Pancreas (tissue), 10 donors: ENCODE measurements at places on chromosomes 6 and 20. TPM values are rescaled to one million over a fixed set of nuclear protein-coding genes. Genes with fewer than 3 reads are reported as not detected.
A peak's percentile ranks its signal among the peaks of the same experiment; 100 is the strongest.

The KLHDC3 gene
- 48.5 TPM for polyA plus RNA-seq

The SDC4 gene
- polyA plus RNA-seq: 48.2 TPM

The C6orf47 gene
- 10.8 TPM for polyA plus RNA-seq

The SALL4 gene
- polyA plus RNA-seq: 3.0 TPM

The ZC3H12D gene
- 0.23 TPM for polyA plus RNA-seq

The CAPN11 gene
- 0.76 TPM for polyA plus RNA-seq

The PRICKLE4 gene
- 2.6 TPM for polyA plus RNA-seq

DNA sequence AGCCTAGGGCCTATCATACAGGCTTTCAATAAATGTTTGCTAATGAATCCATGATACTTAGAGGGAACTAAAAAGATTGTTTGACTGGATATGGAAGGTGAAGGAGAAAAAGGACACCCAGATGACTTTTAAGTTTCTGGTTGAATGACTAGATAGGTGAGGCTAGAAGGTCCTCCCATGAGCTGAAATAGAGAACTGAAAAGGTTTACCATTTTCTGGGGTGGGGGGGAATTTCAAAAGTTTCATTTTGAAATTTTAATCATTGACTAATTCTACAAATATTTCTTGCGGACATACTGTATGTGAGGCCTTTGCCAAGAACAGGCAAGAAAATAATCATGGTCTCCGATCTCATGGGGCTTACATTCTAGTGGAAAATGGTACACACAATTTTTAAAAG is 17.9 kb upstream of the ZBTB2 start:
- DNase-seq: no peak

- DNase-seq: no peak
Measured at GRCh38 chr20:59170406-59171349, 7.1 kb downstream of the ZNF831 start.

- DNase-seq: no peak
Measured at GRCh38 chr6:33017018-33017417, 7.6 kb upstream of the HLA-DOA start.

DNA sequence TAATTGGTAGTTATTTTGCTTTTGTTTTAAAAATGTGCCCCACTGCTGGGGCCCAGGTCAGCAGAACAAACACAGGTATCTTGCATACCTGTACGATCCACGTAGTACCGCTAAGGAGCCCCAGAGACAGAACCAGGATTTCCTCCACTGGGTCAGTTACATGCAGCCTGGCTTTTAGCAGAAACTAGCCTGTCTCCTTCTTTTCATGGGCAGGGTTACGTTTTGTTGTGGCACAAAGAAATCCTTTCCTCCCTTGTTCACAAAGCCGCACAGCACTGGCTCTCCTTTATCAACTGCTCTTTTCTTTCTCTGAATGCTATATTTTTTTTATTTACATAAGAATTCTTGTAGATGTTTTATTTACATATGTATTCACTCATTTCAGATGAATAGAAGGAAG is 190.3 kb upstream of the POU3F2 start:
- no peak for DNase-seq

- DNase-seq: peak; percentile 14
Measured at GRCh38 chr6:110039981-110040383, 61.9 kb downstream of the GPR6 start.

GRCh38 chr20:20555838-20556237 is 156.6 kb downstream of the RALGAPA2 start:
- no peak for DNase-seq

GRCh38 chr6:151721146-151721545 is 86.3 kb upstream of the ESR1 start:
- no peak for DNase-seq

DNA sequence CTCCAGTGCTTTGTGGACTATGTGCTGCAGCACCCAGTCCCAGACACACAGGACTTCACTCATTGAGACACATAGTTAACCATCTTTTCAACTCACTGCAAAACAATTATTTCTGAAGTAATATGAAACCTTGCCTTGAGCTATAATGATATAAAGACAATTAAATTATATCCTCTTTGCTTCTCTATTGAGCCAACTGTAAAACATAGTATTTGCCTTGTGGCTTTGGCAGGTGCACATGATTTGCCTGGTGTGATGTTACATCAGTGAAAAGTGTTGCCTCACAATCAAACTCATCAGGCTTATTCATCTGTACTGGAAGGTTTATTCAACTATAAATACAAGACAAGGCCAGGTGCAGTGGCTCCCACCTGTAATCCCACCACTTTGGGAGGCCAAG is 80.6 kb downstream of the NCOA7 start:
- no peak for DNase-seq

- DNase-seq: no peak
Measured at GRCh38 chr6:139194740-139195139, 59.9 kb downstream of the HECA start.

- DNase-seq: no peak
Measured at GRCh38 chr6:9943986-9944385, 470.9 kb downstream of the TFAP2A start.

GRCh38 chr6:42808492-42809483 is 26.9 kb downstream of the BICRAL start:
- no peak for DNase-seq

- no peak for DNase-seq
Measured at GRCh38 chr20:63008541-63009044, 1.8 kb upstream of the BHLHE23 start.

DNA sequence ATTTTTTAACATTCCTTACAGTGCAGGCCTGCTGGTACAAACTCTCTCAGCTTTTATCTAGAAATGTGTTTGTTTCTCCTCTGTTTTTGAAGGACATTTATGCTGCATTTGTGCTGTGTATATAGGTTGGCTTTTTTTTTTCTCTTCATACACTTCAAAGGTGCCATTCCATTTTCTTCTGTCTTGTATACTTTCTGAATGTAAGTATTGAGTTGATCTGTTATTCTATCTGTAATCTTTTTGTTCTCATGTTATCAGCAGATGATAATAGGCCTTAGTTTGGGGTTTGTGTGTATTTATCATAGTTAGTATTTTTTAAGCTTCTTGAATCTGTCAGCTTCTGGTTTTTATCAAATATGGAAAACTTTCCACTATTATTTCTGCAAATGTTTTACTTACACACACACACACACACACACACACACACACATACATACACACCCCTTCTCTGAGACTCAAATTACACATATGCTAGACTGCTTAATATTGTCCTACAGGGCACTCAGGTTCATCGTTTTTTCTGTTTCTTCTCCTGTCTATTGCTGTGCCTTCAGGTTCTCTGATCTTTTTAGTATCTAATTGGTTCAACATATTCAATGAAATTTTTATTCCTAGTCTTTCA is 74.6 kb downstream of the RPP40 start:
- DNase-seq: no peak

DNA sequence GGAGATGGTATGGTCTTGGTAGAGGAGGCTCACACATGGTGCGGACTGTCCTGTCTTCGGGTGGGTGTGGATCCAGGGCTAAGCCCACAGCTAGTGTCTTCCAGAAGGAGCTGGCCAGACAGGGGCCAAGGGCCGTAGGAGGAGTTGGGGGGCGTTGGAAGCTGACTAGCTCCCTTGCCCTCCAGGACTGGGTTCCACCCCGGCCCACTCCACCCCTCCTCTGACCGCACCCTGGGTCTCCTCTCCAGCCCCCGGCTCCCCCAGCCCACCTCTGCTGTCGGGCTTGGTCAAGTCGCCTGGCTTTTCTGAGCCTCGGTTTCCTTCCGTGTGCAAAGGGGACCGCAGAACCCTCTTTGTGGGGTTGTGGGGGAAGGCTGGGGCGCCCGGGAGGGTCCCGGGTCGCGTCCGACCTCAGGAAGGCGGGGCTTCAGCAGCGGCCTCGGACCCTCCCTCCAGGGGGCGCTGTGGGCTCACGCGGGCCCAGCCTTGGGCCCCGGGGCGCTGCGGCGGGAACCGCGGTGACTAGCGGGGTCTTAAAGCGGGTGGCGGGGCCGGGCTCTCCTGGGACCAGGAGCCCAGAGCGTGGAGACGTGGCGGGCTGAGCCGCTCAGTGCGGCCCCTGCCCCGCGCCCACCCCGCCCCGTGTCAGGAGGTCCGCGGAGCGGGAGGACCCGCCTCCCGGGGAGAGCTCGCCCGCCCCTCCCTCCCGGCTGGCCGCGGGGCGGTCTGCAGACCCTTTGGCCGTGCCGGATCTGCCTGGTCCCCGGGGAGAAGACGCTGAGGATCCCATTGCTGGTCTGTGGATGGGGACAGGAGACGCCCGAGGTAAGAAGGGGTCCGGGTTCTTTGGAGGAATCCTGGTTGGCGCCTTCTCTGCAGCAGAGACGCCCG is 5.4 kb downstream of the NPBWR2 start:
- peak; percentile 68 for DNase-seq

- no peak for DNase-seq
Measured at GRCh38 chr6:140729521-140729920, 1355.1 kb upstream of the CITED2 start.

GRCh38 chr20:10584371-10584770 is 89.4 kb downstream of the JAG1 start:
- no peak for DNase-seq

DNA sequence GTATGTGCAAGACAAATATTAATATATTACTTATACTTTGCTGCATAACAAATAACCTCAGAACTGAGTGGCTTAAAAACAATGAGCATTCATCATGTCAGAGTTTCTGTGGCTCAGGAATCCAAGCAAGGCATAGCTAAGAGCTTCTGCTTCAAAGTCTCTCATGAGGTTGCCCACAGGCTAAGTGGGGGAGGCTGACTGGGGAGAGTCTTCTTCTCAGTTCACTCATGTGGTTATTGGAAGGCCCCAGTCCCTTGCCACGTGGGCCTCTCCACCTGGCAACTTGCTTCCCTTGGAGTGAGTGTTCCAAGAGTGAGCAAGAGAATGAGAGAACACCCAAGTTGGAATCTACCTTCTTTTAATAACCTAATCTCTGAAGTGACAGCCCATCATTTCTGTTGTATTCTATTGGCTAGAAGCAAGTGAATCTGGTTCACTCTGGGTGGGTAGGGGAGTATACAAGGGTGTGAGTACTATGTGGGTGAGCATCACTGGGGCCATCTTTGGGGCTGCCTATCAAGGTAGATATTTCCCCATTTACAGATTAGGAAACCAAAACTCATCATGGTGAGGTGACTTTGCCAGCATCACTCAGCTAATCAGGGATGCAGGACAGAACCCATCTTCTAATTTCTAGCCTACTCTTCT is 36.0 kb downstream of the DNAH8 start:
- DNase-seq: no peak

- DNase-seq: no peak
Measured at GRCh38 chr6:13538084-13538483, 36.3 kb upstream of the SIRT5 start.

GRCh38 chr6:14074476-14075094 is 43.0 kb upstream of the CD83 start:
- DNase-seq: no peak
